Stimulated activated naive CD8-positive, alpha-beta T cell treated with anti-CD3 and anti-CD28 coated beads, Interleukin-15, amount 100 ng/mL, for 72 hours (primary cell): ENCODE measurements at places on chromosomes 7 and 10.
A peak's percentile ranks its signal among the peaks of the same experiment; 100 is the strongest.

- no peak for DNase-seq
These were observed 15.9 kb downstream of the RNF133 start for GRCh38 chr7:122682815-122683550.

- DNase-seq = no peak
These were observed 18.0 kb downstream of the MACC1 start for GRCh38 chr7:20199015-20199737.

GRCh38 chr10:86657396-86658011 lies 3.2 kb downstream of the OPN4 start:
- no peak for DNase-seq

DNA sequence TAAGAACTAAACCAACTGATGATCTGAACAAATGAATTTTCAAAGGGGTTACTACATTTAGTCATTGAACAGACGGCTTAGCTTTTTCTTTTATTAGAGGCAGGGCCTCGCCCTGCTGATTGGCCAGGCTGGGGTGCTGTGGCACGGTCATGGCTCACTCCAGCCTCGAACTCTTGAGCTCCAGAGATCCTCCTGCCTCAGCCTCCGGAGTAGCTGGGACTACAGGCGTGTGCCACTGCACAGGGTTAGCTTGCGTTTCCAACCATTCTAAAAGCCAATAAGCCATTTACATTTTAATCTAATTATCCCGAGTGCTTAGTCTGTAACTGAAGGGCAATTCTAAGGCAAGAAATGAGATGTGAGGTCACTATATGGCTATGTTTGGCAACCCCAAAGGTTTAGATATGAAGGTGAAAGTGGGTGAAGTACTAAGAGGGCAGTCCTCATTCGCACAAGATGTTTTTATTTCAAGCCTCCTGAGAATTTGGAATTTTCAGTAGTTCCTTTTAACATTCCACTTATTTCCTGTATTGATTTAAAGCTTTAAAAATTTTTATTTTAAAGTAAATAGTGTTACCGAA lies 1.6 kb upstream of the CDK13 start:
- peak; percentile 1 for DNase-seq

GRCh38 chr10:48607356-48608278 lies 2.7 kb upstream of the ARHGAP22 start:
- DNase-seq = no peak

DNA sequence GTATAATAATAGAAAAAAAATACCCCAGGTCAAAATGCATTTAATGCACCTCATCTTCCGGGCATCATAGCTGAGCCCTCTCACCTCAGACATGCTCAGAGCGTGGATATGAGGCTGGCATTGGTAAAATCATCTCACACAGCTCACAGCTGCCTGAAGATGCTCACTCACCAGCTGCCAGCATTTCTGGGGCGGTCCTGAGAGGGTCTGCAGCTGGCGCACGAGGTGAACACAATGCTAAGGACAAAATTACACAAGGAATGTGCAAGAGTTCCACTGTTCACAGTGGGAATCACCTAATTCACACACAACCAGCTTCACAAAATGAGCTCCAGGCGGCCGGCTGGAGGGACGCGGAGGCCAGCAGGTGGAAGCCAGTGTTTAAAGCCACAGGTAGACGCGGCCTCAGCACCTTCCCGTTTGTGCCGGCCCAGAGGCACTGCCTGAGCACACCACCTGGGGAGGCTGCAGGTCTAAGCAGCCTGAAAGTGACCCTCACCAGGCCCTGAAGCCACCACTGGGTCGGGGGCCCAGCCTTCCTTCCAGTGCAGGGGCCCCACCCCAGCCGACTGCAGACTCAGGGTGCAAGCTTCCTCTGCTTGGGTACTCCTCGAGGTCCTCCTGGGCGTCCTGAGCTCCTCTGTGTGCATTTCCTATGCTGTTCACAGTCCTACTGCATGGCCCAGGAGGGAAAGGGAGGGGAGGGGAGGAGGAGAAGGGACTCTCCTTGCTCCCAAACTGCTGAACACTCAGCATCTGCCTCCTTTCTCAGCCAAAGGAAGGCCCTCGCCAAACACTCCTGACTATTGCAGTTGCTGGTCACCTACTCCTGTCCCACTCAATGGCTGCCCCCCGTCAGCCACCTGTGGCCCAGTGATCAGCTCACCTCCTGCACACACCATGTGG lies 61.2 kb upstream of the FAM20C start:
- no peak for DNase-seq

DNA sequence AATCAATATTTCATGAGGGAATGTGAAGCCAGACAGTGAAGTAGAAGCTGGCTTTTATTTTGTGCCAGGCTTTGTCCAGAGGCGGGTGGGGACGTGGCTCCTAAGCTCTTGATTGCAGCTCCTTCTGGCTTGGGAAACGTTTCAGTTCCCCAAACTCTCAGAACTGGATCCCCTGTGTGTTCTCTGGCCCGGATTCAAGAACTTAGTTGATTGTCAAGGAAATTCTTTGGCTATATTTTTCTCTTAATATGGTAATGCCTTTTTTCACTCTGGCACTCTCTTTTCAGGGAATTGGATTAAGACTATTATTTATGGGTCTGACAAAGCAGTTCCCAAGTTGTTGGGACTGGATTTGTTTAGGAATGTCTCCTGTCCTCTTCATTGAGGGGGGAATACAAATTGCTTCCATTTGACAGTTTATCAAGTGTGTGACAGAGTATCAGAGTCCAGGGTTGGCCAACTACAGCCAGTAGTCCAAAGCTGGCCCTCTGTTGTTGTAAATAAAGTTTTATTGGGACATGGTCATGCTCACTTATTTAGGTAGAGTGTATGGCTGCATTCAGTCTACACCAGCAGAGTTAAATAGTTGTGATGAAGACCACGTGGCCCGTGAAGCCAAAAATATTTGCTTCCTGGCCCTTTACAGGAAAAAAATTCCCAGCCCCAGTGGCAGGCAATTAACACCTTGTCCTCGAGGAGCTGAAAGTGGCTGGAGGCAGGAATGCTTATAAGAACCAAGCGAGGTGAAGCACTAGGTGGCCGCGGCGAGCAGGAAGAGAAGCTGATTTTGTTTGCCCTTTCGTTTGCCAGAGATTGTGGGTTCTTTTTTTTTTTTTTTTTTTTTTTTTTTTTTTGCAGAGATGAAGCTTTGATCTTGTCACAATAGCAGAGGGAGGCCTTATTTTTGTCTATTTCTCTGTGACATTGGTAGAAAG lies 34.3 kb downstream of the HTRA1 start:
- DNase-seq = no peak

DNA sequence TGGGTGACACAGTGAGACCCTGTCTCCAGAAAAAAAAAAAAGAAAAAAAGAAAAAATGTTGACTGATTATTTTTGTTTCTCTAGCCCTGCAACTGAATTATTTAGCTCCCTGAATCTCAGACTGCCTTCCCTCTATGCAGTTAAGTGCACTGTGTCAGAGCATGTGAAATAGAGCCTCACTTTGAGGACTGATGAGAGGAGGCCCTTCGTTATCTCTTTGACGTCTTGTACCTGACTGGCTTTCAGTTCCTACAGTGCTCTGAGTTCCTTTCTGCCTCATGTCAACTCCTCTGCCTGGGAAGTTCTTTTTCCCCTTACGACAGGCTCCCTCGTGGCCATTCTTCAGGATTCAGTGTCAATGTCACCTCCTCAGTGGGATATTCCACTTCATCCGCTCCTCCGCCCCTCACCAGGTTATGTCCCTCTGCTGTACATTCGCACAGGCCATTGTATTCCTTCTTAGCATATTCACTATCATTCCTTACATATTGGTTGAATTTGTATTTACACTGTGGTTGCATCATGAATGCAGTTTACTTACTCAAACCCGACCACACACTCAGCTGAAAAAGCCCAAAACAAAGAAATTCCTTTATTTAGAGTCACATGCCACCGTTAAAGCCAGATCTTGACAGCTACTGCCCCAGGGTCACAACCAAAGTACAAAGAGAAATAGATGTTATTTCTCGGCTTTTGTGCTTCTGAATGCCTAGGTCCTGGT lies 18.1 kb upstream of the CAMK2G start:
- no peak for DNase-seq

- peak; percentile 50 for DNase-seq
These were observed 55.8 kb upstream of the CDCA7L start for GRCh38 chr7:22001345-22002004.

- no peak for DNase-seq
These were observed 211.7 kb downstream of the CCSER2 start for GRCh38 chr10:84540022-84540616.

DNA sequence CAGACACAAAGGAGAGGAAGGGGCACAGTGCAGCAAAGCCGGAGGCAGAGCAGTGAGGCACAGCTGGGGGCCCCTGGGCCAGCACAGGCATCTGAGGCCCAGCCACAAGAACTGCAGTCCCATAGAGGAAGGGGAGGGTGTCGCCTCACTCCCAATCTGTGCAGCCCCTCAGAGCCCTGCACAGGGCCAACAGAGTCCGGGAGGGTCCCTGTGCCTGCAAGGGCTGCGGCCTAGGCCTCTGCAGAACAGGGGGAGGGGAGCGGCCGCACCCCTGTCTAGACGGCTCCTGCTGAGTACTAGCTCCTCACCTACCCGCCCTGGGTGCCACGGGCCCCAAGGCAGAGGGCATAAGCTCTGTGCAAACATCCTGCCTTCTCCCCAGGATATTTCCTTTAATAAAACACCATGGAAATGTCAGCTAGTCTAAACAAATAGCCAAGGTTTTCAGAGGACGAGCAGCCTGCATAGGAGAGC lies 32.4 kb upstream of the RET start:
- no peak for DNase-seq

DNA sequence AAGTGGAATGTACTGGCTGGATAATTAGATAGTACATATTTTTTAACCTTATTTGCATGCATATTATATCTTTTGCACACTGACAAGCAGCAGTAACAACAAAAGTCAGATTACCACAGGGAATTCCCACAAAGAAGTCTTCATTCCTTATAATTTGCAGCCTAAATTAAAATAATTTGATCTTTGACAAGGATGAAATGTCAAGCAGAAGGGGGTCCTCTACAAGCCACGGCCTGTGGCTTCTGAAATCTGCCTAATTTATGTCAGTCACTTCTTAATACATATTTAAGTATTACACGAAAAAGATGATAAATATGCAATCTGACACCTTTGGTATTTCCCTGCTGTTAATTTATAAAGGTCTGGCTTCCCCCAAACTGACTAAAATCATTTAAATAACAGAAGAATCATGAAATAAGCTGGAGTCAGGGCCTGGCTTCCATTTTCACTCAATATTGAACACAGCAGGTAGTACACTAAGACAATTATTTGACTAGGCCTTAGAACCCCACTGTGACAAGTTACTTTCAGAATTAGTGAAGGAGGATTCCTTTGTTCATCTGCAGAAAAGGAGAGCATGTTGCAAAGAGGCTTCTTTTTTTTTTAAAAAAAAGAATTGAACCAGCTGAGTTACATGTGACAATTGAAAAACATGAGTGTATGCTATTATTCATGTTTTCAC lies 351.1 kb upstream of the ETV1 start:
- DNase-seq = no peak

DNA sequence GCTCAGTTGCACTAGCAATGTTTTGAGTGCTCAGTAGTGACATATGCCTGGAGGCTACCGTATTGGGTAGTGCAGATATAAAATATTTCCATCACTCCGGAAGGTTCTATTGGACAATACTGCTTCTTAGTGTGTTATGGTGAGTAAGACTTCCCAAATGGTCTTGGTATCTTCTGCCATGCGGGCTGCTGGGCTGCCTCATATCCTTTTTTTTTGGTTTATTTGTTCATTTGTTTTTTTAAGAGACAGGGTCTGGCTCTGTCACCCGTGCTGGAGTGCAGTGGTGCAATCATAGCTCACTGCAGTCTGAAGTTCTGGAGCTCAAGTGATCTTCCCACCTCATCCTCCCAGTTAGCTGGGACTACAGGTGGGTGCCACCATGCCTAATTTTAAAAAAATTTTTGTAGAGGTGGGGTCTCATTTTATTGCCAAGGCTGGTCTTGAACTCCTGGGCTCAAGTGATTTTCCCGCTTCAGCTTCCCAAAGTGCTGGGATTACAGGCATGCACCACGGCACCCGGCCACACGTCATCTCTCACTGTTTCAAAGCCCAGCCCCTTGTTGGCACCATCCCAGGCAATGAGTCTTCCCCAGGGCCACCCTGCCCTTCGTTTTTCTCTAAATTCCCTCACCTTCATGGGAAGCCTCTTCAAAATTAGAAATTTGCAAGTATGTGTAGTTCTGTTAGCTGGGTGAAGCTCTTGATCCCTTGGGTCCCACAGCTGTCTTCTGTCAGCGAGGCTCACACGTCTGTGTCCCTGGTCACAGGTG lies 111.0 kb upstream of the KLF14 start:
- DNase-seq = no peak

- DNase-seq = no peak
These were observed 15.7 kb downstream of the TMEM106B start for GRCh38 chr7:12226756-12227155.

DNA sequence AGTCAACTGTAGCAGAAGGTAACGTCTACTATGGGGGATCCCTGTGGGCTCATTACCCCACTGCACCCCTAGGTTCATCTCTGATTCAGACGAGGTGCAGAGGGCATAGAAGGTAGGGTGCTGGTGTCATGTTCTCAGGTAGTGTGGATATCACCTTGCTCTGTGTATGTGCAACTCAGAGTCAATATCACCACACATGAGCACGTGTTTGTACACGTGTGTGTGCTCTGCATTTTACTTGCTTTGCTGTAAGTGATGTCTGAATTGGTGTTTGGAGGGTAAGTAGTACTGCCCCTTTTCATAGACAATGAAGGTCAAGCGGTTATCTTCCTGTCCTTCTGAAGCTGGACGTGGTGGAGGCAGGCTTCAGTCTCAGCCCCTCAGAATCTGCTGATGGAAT lies 10.4 kb downstream of the DMBT1 start:
- DNase-seq = no peak

DNA sequence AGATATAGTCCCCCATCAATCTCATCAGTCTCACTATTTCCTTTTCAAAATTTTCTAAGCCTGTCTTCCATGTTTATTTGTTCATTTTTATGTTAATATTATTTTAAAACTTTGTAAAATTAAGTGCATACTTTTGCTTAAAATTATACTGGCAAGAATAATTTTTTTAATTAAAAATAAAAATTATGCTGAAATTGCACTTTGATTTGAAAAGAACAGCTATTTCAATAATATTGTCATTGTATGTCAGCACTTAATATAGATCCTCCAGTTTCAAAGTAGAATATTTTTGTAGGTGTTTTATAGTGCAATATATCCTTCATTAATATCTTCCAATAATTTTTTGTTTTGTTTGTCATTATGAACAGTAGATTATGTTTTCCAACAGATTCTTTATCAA lies 99.0 kb upstream of the MAGI2 start:
- DNase-seq = no peak

DNA sequence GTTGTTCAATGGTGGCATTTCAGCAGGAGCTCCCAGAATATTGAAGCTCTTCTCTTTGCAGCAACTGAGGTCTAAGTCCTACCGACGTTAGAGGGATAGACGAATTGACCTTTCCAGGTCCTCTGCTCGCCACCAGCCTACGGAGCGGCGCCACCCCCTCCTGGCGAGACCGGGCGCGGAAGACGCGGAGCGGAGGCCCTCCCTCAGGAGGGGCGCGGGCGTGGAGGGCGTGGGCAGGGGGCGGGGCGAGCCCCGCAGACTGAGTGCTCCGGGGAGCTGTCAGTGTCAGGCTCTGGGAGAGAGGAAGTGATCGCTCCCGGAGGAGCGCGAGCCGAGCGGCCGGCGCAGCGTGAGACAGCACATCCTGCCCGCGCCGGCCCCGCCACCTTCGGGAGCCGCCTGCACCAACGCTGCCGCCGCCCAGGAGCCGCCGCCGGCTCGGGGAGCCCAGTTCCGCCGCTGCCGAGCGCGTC lies at the start of gene DYNC1I1:
Gene DYNC1I1 (plus strand): TSS at position 257 of the 473 bp plus-strand sequence. CDS start 32,176 bp downstream, outside the sequence.
- DNase-seq = peak; percentile 9
